Activated CD4-positive, alpha-beta T cell treated with anti-CD3 and anti-CD28 coated beads, Interleukin-2, amount 50 U/mL, for 16 hours (primary cell): ENCODE measurements at places on chromosomes 11 and 22.

DNA sequence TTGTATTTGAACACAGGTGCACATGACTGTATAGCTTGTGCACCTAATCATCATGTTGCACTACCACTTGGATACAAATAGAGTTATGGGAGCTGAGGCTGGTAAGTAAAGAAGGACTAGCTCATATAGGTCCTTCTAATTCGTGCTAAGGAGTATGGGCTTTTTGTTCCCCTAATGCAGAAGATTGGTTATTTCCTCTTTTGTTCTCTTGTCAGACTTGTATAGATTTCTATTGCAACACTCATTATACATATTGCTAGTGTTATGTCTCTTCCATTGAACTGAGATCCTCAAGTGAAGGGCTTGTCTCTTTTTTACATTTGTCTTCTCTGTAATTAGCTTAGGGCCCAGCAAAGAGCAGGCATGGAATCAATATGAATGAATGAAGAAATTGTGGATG, 54.1 kb upstream of the ARHGAP20 start:
- no peak for DNase-seq

DNA sequence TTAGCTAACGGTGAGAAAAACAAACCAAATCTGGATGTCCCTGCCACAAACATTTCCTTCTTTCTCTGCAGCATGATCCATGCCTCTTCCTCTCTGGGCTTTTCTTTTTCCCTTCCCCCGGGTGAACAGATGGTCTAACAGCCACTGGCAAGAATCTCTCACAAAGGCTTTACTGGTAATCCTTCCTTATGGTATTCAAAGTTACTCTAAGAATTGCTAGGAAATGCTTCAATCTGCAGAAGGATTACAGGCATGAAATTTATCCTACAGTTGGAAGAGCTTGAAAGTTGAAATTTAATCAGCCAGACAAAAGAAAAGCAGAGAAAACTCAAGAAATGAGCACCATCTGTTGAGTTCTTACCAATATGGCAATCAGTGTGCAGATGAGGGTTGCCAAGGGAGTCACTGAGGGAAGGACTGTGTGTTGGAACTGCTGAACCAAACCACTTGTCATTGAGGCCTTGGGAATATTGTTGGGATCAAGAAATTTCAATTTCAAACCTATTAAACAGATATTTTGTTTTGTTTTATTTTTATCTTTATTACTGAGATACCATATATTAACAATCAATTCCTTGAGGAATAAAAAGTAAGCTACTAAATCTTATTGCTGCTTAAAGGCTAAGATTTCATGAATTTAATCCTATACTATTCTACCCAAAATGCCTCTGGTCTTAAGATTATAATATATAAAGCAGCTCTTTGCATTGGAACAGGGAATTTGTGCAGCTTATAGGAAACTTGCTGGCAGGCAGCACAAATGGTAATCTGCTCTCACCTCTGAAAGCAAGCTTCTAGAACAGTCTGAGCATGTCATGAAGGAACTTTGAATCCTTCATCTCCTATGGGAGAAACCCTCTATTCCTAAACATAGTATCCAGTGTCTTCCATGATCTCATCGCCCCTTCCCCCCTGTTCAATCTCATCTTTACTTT, 29.7 kb upstream of the NDUFC2 start:
- no peak for DNase-seq

GRCh38 chr11:3108183-3108721, 51.0 kb upstream of the CARS1 start:
- no peak for DNase-seq

DNA sequence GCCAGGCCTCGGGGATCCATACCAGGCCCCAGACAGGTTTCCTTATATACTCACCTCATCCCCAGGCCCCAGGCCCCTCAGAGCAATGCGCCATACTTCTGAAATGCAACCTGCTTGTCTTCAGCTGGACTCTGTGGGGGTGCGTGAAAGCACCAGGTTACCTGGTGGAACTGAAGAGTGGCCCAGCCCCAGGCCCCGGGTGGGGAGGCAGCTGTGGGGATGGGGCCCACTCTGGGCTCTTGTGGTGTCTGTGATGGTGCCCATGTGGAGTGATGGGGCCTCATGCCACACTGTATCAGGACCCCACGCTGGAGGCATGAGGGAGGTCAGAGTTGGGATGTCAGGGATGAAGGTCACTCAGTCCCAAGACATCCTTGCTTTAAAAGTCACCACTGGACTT, 999.0 kb downstream of the BRD1 start:
- DNase-seq: no peak

- DNase-seq: no peak
Measured at GRCh38 chr11:125519860-125520834, 24.1 kb upstream of the FEZ1 start.

DNA sequence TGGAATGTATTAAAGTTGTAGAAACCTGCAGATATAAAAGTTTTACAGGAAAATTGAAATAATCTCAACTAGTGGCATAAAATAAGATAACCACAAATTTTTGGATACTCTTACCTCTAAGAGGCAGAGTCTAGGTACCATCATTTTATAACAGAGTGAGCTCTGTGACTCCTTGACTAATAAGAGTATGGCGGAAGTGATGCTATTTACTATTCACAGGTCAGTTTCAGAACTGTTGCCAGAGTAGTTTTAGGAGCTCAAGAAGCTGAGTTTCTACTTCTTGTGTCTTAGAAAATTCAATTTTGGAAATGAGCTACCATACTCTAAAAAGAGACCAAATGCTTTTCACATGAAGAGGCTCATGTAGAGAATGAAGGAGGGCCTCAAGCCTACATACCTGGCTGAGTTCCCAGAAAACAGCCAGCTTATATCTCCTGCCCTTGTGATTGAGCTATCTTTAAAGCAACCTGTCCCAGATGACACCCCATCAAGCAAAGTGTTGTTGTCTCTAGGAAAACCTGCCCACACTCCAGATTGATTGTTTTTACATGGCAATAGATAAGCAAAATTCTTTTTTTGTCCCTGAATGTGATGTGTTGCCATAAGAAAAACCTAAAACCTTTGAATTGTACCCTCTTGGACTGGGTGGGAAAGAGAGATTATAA, 712.8 kb upstream of the CNTN5 start:
- no peak for DNase-seq

DNA sequence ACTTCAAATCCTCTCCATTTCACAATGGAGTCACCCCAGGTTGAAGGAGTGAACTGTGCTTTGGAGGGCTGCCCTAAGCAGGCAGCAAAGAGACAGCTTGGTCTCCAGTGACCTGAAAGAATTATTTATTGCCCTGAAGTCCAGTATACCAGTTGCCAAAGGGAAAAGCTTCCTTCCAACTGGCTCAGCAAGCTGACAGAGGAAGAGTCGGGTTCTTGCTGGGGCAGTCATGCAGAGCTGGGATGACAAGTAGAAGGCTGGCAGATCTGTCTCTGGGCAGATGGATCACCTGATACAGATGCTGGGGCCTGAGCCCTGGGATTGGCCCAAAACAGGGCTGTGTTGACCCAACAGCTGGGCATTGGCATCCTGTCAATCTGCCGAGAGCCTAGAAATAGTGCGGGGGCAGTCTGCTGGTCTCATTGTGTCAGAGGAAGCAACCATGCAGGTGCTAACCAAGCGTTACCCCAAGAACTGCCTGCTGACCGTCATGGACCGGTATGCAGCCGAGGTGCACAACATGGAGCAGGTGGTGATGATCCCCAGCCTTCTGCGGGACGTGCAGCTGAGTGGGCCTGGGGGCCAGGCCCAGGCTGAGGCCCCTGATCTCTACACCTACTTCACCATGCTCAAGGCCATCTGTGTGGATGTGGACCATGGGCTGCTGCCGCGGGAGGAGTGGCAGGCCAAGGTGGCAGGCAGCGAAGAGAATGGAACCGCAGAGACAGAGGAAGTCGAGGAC, at the start of gene THRSP:
TSS of gene THRSP (plus strand) at position 422 of the 742 bp plus-strand sequence. CDS start at position 443, 21 bp downstream.
- DNase-seq: no peak

GRCh38 chr22:40345271-40345670, 1.0 kb upstream of the ADSL start:
- no peak for DNase-seq

DNA sequence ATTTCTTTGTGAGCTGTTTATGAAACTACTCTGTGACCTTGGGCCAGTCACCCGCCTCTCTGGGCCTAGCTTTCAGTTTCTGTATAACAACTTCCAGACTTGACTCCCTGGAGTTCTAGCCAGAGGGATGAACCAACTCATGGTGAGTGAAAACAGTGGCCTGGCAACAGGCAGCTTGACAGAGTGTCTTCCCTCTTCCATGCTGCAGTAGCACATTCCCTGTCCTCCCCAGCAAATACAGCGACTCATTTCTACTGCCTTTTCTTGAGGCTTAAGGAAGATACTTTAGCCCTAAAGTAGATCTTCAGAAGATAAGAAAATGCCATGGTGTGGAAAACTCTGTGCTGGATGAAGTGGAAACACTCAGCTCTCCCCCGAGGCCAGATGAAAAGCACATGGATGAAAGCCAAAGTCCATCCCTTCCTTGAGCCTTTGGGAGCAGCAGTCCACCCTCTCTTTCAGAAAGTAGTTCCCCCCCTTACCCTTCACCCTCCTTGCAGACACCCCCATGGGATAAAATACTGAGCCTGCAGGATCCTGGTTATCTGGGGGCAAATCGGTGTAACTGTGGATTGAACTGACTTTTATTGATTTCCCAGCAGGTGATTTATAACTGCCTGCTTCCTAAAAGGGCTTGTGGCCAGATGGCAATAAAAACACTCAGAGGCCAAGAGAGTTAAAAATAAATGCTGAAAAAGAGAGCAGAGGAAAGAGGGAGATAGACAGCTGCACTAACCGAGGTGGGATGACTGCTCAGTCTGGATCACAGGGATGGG, 24.1 kb downstream of the IRAG1 start:
- DNase-seq: no peak

DNA sequence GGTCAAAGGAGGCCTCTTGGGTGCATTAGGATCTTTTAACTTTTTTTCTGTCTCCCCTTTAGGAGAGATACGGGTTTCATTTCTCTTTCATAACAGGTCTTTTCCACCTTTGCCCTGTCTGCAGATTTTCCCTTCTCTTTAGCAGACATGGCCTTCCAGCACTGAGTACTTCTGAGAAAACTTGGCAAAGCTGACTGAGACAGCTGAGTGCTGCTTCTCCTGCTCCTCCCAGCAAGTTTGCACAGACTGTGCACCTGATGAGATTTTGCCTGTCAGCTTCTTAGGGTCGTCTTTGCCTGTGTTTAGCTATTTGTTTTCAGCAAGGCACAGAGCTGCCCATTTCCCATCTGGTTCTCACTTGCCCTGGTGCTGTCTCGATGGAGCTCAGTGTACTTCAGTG, 87.5 kb upstream of the TBCEL start:
- DNase-seq: no peak

DNA sequence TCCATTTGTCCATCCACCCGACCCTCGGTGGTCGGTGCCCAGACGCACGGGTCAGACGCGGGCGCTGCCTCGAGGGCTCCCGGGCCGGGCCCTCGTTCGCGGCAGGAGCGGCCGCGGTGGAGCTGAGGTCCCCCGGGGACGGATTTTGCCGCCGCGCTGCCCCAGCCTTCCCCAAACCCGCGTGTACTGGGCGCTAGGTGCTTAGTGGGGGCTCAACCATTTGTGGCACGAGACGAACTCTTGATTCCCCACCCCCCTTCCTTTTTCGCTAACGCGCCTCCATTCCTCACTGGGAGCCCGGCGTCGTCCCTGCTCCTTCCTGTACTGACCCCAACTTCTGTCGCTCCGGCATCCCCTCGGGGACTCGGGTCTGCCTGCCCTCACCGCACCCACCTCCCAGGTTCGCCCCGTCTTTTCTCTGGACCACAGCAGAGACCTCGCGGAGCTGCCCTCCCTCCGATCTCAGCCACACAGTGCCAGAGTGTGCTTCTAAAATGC, 789 bp upstream of the CBX7 start:
- no peak for DNase-seq

DNA sequence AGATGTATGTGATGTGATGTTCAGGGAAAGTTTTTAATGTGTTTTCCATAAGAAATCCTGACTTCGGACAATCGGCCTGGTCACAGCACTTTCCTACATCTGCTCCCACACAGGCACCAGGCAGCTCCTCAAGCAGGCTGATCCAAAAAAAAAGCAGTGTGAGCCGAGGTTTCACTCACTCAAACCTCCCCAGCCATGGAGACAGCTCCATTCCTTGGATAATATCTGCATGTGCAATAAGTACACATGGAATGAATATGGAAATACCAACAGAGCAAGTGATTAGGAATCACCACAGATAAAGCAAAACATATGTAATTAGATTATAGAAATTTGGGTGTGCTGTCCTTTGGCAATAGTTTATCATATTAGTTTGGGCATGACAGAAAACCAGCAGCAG, 88.8 kb upstream of the API5 start:
- DNase-seq: no peak

DNA sequence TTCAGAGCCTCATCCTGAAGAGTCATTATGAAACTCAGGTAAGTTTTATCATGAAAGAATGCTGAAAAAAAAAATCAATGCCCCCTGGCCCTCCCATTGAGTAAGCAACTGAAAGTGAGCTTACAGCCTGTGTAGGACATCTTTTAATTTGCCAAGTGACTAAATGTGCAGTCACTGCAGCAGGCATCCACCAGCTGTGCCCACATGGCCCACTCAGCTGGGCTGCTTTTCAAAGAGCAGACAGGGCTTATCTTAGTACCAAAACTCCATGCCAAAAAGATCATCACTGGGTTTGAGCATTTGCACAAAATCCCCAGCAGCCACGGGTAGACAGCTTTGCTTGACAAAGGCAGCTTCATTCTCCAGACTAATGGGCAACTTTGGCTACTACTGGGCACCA, 709.7 kb downstream of the NTM start:
- DNase-seq: no peak

DNA sequence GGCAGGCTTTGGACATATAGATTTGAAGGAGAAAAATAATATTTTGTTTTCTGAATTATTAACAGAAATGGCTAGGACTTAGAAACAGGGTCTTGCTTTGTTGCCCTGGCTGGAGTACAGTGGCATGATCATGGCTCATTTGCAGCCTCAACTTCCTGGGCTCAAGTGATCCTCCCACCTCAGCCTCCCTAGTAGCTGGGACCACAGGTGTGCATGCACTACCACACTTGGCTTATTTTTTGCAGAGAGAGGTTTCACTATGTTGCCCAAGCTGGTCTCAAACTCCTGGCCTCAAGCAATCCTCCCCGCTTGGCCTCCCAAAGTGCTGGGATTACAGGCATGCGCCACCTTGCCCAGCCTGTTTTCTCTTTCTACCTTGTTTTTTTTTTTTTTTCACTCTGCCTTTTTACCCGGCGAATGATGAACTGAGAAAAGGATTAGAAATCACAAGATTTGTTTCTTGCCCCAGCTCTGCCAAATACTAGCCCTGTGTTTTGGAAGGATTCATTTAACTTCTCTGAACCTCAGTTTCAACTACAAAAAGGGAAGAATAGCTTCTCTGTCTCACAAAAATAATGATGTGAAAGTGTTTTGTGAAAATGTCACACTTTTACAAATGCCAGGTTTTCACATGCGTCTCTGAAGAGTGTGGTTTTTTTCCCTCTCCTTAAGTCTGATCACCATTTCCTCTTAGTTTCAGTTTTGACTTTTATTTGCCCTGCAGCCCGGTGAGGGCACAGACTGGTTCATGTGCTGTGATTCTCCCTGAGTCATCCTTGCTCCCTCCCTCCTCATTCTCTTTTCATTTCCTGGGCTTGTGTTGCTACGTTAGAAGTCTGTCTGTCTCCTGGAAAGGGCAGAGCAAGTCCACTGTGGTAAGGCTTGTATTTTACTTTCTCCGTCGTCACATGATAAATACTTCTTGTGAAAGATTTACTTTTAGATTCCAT, 67.7 kb downstream of the BCL2L13 start:
- DNase-seq: peak; percentile 74
